Activated CD8-positive, alpha-beta T cell treated with anti-CD3 and anti-CD28 coated beads, Interleukin-2, amount 10 ng/mL, durations not matched to agents 7 days and 5 days (primary cell): ENCODE measurements at places on chromosomes 13 and 19. TPM values are rescaled to one million over a fixed set of nuclear protein-coding genes. Genes with fewer than 3 reads are reported as not detected.

DNA sequence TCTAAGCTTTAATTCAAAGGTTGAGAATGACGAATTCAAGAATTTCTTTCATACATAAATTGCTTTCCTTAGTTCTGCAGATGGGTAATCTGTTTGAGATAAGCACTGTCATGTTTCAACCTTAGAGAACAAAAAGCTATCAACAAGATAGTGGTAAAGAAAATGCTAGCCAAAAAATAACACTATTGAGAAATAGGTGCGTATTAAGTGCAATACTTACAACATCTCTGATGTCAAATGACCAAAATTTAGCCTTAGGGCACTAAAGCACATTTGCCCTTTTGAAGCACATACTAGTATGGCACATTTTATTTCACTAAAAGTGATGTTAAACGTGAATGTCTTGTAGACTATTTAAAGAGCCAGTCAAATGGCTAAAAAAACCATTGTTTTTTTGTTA, 4.9 kb downstream of the KBTBD6 start:
- no peaks in the 10 kb centered on the region for H3K27me3 ChIP-seq
- H3K4me3 ChIP-seq, result no peak overlapping the region
- H3K36me3 ChIP-seq, result peaks cover 35% of the 10 kb centered on the region
- peaks cover 27% of the 10 kb centered on the region for H3K4me1 ChIP-seq
- no peak overlapping the region for H3K27ac ChIP-seq
- DNase-seq, result no peak

- H3K27ac ChIP-seq, result no peak overlapping the region
- H3K27me3 ChIP-seq, result peaks cover 4% of the 10 kb centered on the region
- H3K4me3 ChIP-seq, result no peak overlapping the region
- H3K36me3 ChIP-seq, result no peaks in the 10 kb centered on the region
Observed at GRCh38 chr19:30135797-30136196, 193.8 kb downstream of the URI1 start.

KCNRG gene
- total RNA-seq, result 0.82 TPM

GRCh38 chr13:24063281-24063877, 97.1 kb upstream of the SPATA13 start:
- H3K27ac ChIP-seq, result peak overlapping the region; percentile 2
- no peaks in the 10 kb centered on the region for H3K36me3 ChIP-seq
- H3K4me1 ChIP-seq, result peaks cover 14% of the 10 kb centered on the region
- no peaks in the 10 kb centered on the region for H3K27me3 ChIP-seq
- no peak overlapping the region for H3K4me3 ChIP-seq

GRCh38 chr13:100044936-100045335, 44.0 kb upstream of the PCCA start:
- H3K27ac ChIP-seq, result no peak overlapping the region
- H3K4me1 ChIP-seq, result no peaks in the 10 kb centered on the region
- DNase-seq, result no peak
- no peaks in the 10 kb centered on the region for H3K27me3 ChIP-seq
- no peak overlapping the region for H3K4me3 ChIP-seq

- H3K4me3 ChIP-seq, result no peak overlapping the region
- DNase-seq, result no peak
- H3K27me3 ChIP-seq, result peaks cover 2% of the 10 kb centered on the region
- H3K4me1 ChIP-seq, result peaks cover 5% of the 10 kb centered on the region
- H3K36me3 ChIP-seq, result peaks cover 2% of the 10 kb centered on the region
Observed at GRCh38 chr13:46195016-46195415, 13.0 kb upstream of the LCP1 start.

DNA sequence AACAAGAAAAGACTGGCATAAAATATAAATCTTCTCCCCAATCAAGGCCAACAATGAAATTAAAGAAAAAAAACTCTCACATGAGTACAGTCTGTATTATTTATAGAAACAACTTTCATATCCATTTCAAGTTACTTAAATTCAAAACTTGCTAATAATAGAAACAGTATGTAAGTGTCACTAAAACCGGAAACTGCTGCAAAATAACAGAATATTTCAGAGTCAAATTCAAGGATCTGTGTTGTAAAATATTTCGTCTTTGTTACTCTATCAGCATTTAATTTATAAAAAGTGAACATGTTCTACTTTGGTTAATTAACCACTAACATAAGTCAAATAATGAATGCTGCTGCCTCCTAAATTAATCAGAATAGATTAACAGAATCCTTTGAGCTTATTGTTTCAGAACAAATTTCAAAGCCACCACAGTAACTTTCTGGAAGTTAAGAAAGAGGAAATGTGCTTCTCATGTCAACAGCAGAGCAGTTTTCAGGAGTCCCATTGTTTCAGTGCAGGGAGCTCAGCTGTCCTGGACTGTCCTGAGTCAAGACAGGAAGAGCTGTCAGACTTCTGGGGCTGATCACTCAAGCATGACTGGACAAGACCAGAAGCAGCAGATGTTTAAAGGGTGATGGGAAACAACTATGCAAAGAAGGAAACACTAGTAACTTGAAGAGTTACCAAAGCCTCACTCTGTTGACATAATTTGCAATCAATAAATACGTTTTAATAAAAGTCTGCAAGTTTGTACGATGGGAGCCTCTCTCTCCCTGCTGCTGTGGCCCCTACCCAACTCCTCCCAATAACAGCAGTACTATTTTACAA, 76.9 kb downstream of the FOXO1 start:
- peaks cover 18% of the 10 kb centered on the region for H3K36me3 ChIP-seq
- H3K27me3 ChIP-seq, result no peaks in the 10 kb centered on the region
- peak overlapping the region; percentile 85 for H3K27ac ChIP-seq
- no peak for DNase-seq
- peak overlapping the region; percentile 17 for H3K4me3 ChIP-seq

IGLON5 gene
- total RNA-seq, result not detected

GFY gene
- not detected for total RNA-seq

ZNF229 gene
- 2.2 TPM for total RNA-seq

DNA sequence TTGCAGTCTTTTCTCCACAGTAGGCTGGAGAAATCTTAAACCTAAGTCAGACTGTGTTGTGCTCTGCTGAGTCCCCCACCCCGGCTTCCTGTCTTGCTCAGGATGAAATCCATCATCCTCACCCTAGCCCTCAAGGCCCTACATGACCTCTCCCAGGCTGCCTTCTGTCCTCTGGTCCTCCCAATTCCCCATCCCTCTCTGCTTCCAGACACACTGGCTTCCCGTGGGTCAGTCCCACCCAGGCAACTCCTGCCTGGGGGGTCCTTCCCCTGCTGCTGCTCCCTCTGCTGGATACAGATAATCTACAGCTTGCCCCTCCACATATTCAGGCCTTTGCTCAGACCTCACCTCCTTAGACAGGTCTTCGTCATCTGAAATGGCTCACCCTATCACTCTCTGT, 18.4 kb upstream of the CBY2 start:
- no peaks in the 10 kb centered on the region for H3K4me1 ChIP-seq
- no peak overlapping the region for H3K4me3 ChIP-seq
- no peak for DNase-seq
- peaks cover 4% of the 10 kb centered on the region for H3K27me3 ChIP-seq
- H3K27ac ChIP-seq, result no peak overlapping the region
- no peaks in the 10 kb centered on the region for H3K36me3 ChIP-seq

- no peaks in the 10 kb centered on the region for H3K4me1 ChIP-seq
- peaks cover 4% of the 10 kb centered on the region for H3K27me3 ChIP-seq
- no peaks in the 10 kb centered on the region for H3K36me3 ChIP-seq
- H3K27ac ChIP-seq, result no peak overlapping the region
Observed at GRCh38 chr19:10061717-10062310, 24.3 kb upstream of the SHFL start.

GRCh38 chr13:99614465-99614885, 113.2 kb downstream of the TM9SF2 start:
- no peak for DNase-seq
- no peak overlapping the region for H3K27ac ChIP-seq
- peaks cover 16% of the 10 kb centered on the region for H3K4me1 ChIP-seq
- peaks cover 3% of the 10 kb centered on the region for H3K27me3 ChIP-seq

- H3K27me3 ChIP-seq, result no peaks in the 10 kb centered on the region
- peaks cover 9% of the 10 kb centered on the region for H3K4me1 ChIP-seq
- H3K36me3 ChIP-seq, result peaks cover 70% of the 10 kb centered on the region
- DNase-seq, result no peak
- H3K27ac ChIP-seq, result no peak overlapping the region
Observed at GRCh38 chr19:43741075-43741825, 13.5 kb downstream of the SMG9 start.

DNA sequence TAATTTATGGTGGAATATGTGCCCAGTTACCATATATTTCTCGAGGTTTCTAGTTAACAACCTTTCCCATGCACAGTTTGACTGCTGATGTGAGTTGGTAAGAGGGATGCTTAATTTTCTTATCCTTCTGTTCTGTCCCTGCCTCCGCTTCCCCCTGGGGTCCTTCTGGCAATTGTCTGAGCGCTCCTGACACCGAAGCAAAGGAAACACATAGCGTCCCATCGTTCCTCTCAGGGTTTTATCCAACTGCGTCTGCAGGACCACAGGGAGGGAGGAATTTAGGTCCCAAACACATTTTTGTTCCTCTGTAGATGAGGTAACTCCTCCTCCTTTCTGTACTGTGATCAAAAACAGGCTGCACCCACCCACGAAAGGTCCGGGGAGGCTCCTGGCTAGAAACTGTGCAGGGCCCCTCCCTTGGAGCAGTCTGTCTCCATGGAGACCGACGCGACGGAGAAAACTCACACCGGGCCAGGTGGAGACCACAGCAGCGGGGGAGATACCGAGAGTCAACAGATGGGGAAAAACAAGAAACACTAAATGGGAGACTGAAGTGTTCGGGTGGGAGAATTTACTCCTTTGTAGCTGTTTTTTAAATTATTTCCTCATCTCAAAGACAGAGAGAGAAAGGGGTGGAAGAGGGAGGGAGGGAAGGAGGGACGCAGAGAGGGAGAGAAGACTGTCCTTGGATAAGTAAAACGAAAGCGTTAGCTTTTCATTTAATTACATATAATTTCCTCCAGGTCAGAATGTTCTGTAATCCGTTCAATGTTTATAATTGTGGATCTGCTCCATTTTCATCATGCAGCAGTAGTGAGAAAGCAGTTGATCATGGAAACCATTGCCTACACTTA, 191.8 kb upstream of the NBEA start:
- DNase-seq, result no peak
- no peaks in the 10 kb centered on the region for H3K36me3 ChIP-seq
- peaks cover 2% of the 10 kb centered on the region for H3K27me3 ChIP-seq
- H3K4me1 ChIP-seq, result no peaks in the 10 kb centered on the region
- H3K27ac ChIP-seq, result no peak overlapping the region

PTGER1 gene
- total RNA-seq, result 0.44 TPM

DNA sequence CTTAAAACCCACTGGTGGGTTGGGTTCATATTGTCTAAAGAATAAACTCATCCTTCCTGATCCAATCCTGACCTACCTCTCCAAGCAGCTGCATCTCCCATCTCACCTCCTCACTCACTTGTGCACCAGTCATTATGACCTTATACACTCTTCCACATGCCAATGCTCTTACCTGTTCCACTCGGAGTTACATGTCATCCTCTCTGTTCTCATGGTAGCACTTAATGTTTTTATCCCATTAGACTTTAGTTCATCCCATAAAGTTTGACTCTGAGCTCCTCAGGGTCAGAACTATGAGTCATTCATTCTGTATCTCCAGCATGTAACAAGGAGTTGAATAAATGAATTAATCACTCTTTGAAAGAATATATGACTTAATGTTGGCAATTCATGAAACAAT, 330.2 kb downstream of the KLF12 start:
- no peak overlapping the region for H3K4me3 ChIP-seq
- no peak for DNase-seq
- peaks cover 5% of the 10 kb centered on the region for H3K36me3 ChIP-seq

GRCh38 chr13:48654511-48654910, 782 bp downstream of the CYSLTR2 start:
- peak overlapping the region; percentile 71 for H3K4me3 ChIP-seq
- peaks cover 26% of the 10 kb centered on the region for H3K4me1 ChIP-seq
- no peak overlapping the region for H3K27ac ChIP-seq
- no peaks in the 10 kb centered on the region for H3K27me3 ChIP-seq
- no peak for DNase-seq

B3GNT3 gene
- 0.13 TPM for total RNA-seq

GRCh38 chr19:50293263-50294004, 35.7 kb downstream of the KCNC3 start:
- H3K4me3 ChIP-seq, result no peak overlapping the region
- H3K27me3 ChIP-seq, result peaks cover 5% of the 10 kb centered on the region
- H3K4me1 ChIP-seq, result no peaks in the 10 kb centered on the region
- H3K36me3 ChIP-seq, result no peaks in the 10 kb centered on the region

GRCh38 chr19:50739132-50739913, 16.2 kb downstream of the CLEC11A start:
- no peak for DNase-seq
- no peaks in the 10 kb centered on the region for H3K36me3 ChIP-seq
- no peak overlapping the region for H3K27ac ChIP-seq
- peaks cover 13% of the 10 kb centered on the region for H3K27me3 ChIP-seq
- no peaks in the 10 kb centered on the region for H3K4me1 ChIP-seq
- no peak overlapping the region for H3K4me3 ChIP-seq

GRCh38 chr19:6319376-6319775, 14.0 kb downstream of the ACER1 start:
- H3K4me1 ChIP-seq, result no peaks in the 10 kb centered on the region
- H3K36me3 ChIP-seq, result no peaks in the 10 kb centered on the region
- H3K4me3 ChIP-seq, result no peak overlapping the region
- H3K27me3 ChIP-seq, result peaks cover 1% of the 10 kb centered on the region
- H3K27ac ChIP-seq, result no peak overlapping the region

CGB2 gene
- total RNA-seq, result not detected

DNA sequence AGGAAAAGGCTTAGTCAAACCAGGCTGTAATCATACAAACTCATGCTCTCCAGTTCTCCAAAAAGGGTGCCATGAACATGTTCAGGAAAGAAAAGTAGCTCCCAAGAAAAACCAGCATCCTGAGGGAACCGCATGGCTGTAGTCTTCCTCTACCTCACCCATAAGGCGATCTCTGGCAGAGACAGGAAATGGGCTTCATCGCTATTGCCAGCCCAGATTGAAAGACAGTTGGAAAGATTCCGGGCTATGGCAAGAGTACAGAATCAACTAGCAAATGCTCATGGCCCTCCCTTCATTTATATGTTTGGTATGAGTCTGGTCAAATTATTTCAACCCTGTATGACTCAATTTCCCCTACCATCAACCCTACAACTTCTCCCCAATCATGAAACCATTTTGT, 140.1 kb downstream of the LHFPL6 start:
- H3K4me1 ChIP-seq, result no peaks in the 10 kb centered on the region
- H3K27me3 ChIP-seq, result peaks cover 6% of the 10 kb centered on the region
- H3K27ac ChIP-seq, result no peak overlapping the region

- H3K4me3 ChIP-seq, result no peak overlapping the region
- peaks cover 24% of the 10 kb centered on the region for H3K36me3 ChIP-seq
- H3K27ac ChIP-seq, result no peak overlapping the region
- H3K4me1 ChIP-seq, result peaks cover 5% of the 10 kb centered on the region
- no peak for DNase-seq
Observed at GRCh38 chr19:3543150-3544057, 4.4 kb downstream of the TEKTIP1 start.

- H3K27ac ChIP-seq, result no peak overlapping the region
- no peak for DNase-seq
- no peak overlapping the region for H3K4me3 ChIP-seq
- H3K4me1 ChIP-seq, result no peaks in the 10 kb centered on the region
- no peaks in the 10 kb centered on the region for H3K27me3 ChIP-seq
Observed at GRCh38 chr19:22882797-22883196, 50.7 kb downstream of the ZNF723 start.

GAS6 gene
- 0.53 TPM for total RNA-seq

GRCh38 chr19:17385878-17386611, 8.0 kb downstream of the CCDC194 start:
- H3K27ac ChIP-seq, result no peak overlapping the region
- DNase-seq, result peak; percentile 73
- H3K27me3 ChIP-seq, result peaks cover 15% of the 10 kb centered on the region
- peaks cover 20% of the 10 kb centered on the region for H3K4me1 ChIP-seq
